ENCODE measurements at places on chromosomes 2 and 18.

- DNase-seq = no peak
These were observed 61.0 kb downstream of the ERBB4 start for GRCh38 chr2:212477571-212477970.

DNA sequence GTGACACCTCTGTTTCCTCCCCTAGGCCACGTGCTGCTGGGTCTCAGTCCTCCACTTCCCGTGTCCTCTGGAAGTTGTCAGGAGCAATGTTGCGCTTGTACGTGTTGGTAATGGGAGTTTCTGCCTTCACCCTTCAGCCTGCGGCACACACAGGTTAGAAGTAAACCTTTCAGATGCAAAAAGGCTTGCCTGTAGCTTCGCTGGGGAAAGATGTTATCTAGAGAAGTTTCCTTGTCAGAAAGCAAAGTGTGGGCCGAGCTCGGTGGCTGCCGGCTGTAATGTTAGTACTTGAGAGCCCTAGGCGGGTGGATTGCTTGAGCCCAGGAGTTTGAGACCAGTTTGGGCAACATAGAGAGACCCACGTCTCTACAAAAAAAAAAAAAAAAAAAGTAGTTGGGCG is 16.7 kb downstream of the IL1R2 start:
- DNase-seq = no peak

- DNase-seq = no peak
These were observed 31.5 kb upstream of the TMEM18 start for GRCh38 chr2:708667-709066.

DNA sequence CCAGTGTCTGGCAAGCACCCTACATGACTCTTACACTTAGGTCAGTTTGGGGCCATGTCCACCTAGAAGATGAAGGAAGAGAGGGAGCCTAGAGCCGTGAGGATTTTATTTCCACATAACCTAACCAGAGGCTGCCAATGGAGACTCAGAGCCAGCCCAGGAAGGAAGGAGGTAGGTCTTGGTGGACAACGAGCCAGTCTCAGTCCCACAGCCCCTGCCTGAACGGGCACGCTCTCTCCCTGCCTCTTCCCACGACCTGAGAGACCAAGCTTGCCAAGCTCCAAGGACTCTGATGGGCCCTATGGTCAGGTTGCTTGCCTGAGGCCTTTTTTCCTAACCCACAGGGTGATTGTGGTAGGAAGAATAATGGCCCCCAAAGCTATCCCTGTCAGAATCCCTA is 188.4 kb downstream of the TFCP2L1 start:
- no peak for DNase-seq

GRCh38 chr2:86793752-86794151 is 3.0 kb upstream of the CD8A start:
- DNase-seq = no peak

DNA sequence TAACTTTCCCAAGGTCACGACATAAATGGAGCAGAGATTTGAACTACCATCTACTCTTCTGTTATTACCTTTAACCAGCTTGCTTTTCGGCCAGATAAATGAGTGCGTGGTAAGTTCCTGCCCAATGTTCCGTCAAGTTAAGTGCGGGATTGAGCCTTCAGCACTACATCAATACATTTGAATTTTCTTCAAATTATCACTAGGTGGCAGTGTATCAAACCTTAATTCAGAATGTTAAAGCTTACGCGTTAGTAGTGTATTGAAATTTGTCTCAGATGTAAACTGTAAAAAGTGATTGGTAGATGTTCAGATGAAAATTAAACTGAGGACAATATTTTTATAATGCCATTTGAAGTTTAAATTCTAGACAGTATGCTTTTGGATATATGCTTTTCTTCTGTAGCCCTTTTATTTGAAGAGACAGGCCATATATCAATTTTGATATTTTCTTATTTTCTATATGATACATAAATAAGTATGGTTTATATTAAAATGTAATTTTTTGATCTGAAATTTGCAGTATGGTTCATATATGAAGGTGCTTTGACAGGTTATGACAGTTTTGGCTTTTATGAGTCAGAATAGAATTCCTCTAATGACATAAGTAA is 681.3 kb downstream of the ADCYAP1 start:
- peak; percentile 77 for DNase-seq

- no peak for DNase-seq
These were observed 50.4 kb downstream of the BOD1L2 start for GRCh38 chr18:57197261-57197660.

DNA sequence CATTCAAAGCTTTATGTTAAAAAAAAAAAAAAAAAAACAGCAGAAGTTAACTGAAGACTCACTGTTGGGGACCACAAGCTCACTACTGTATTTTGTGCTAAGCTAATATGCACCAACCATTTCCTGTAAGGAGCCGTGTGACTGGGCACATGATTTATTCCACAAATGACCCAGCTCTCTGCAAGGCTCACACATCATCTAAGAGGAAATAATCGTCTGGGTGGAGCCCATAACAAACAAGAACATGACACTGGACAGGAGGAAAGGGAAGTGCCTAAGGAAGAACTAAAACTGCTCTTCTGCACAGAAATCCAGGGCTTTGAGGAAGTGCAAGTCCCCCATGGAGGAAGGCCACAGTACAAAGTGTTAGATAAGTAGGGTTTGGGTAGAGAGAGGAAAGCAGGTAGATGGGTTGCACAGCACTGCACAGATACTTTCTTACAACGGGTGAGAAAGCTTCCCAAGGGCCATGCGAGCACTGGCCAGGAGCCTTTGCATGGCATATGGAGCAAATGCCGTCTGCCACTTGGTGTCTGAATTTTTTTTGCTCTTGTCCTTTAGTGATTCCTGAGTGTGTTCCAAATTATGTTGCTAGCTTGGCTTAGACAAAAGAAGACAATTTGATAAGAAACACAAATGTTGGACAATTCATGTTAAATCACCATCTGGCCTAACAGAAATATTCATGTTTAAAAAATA is 24.4 kb downstream of the NFE2L2 start:
- peak; percentile 87 for DNase-seq

GRCh38 chr2:180061085-180061484 is 54.0 kb upstream of the CWC22 start:
- DNase-seq = no peak

GRCh38 chr2:68390586-68390985 is 25.5 kb downstream of the PLEK start:
- no peak for DNase-seq

GRCh38 chr2:41101281-41101680 is 649.4 kb upstream of the SLC8A1 start:
- DNase-seq = no peak

- peak; percentile 40 for DNase-seq
These were observed 208.3 kb upstream of the FANCL start for GRCh38 chr2:58449286-58450010.

DNA sequence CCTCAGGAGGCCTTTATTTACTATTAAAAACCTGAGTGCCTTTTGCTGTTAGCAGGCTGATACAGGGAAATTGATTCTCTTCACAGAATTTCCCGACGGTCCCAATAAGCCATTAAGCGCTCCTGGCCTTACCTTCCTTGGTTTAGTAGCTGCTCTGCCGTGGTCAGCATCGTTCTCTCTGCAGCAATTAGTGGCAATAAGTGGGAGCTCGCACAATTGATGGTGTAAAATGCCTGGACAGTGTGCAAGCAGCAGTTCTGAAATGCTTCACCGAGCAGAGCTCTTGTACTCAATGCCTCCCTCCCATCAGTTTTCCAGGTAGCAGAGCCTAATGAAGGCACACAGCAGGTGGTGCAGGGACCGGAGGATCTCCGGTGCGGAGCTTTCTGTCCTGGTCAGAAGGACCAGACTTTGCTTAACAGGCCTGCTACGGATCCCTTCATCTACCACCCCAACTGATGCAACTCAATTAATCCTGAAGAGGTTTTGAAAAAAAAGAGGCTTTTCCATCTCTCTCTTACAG is 1.1 kb upstream of the LINC00305 start:
- no peak for DNase-seq

- no peak for DNase-seq
These were observed 448.9 kb upstream of the ETAA1 start for GRCh38 chr2:66948234-66948633.

GRCh38 chr2:12579018-12579417 is 137.7 kb upstream of the TRIB2 start:
- no peak for DNase-seq

- no peak for DNase-seq
These were observed 14.9 kb downstream of the ITGA6 start for GRCh38 chr2:172442072-172442895.

- DNase-seq = no peak
These were observed 150.4 kb downstream of the MTX2 start for GRCh38 chr2:176419591-176420071.

DNA sequence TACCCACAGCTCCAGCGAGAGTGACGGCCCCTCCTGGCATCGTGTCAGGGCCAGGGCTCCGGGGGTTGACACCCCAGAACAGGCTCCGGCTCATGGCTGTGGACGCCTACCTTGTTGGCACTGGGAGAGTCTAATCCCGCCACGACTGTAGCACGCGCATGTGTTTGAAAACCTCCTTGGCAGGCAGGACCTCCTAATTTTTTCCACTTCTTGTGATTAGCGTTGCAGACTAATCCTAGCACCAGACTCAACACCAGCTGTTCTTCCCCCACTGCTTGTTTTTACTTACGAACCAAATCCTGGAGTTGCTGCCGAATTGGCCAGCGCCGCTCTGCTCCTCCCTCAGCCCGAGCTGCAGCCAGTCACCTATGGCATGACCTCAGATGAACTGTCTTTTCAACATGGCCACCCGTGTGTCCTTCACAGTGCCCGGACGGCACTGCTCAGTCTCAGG is 110.7 kb downstream of the KLHL29 start:
- DNase-seq = no peak

GRCh38 chr2:204687776-204688175 is 142.5 kb downstream of the PARD3B start:
- no peak for DNase-seq

DNA sequence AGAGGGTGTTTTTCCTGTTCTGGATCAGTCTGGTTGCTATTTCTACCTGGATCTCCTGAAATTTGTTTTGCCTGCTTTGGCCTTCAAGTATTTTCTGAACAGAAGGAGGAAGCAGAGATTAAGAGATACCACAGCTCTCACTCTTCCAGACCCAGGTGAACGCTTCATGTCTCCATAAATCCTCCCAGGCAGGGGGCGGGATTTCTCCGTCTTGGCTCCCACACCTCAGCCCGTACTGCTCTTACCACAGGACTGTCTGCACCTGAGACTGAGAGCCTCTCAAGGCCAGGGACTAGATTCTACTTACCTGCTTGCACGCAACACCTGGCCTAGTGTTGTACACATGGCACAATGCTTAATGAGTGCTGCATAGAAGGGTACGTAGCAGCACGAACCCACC is 59.9 kb upstream of the LRPPRC start:
- DNase-seq = no peak

GRCh38 chr2:29829841-29830240 is 91.5 kb downstream of the ALK start:
- DNase-seq = no peak

DNA sequence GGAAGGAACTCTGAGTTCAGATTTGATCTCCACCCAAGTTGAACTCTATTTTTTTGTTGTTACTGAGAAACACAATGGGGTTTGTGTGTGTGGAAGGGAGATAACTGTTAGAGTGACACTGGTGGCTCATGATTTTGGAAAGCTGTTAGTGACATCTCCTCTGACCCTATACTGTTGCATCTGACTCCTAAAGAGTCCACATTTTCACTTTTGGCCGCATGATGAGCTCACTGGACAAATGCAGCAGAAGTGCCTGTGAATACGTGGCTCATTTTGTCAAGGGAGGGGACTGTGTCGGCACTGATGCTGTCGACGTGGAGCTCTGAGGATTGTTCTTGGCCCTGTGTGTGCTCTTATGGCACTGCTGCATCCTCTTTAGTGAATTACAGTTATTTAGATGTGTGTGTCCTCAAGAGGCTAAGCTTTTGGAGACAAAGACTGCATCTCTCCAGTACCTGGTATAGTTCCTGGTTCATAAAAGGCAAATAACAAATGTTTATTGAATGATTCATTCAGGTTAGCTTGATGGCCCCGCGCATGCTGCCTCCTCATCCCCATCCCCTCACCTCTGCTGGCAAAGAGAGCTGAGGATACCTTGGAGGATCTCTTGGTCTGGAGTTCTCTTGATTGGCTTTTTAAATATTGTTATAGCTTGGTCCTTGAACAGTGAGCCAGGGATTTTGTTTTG is 135.4 kb downstream of the PHLPP1 start:
- peak; percentile 81 for DNase-seq

GRCh38 chr18:40984856-40985255 is 970.2 kb upstream of the PIK3C3 start:
- no peak for DNase-seq

DNA sequence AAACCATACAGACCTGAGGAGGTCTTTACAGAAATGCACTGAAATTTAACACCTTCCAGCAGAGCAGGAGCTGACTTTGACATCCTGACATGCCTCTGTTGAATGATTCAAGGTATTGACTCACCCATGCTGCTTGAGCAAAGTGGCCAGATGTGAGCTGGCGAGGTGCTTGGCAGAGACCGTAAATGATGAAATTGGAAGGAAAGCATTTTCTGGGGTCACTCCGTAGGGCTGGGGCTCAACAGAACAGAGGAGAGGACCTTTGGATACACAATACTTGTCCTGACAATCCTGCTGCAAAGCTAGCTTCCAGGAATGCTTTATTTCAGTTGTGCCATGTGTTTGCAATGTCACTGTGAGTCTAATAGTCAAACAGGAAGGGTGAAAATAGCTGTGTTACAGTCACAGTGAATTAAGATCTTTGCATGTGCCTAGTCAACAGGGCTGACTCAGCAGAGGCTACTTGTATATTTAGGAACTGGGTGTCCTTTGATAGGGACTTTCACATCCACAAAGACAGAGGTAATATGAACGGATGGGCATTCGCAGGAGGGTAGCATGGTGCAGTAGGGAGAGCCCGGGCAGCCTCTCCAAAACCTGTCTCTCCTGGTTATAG is 31.6 kb upstream of the NCK2 start:
- no peak for DNase-seq

DNA sequence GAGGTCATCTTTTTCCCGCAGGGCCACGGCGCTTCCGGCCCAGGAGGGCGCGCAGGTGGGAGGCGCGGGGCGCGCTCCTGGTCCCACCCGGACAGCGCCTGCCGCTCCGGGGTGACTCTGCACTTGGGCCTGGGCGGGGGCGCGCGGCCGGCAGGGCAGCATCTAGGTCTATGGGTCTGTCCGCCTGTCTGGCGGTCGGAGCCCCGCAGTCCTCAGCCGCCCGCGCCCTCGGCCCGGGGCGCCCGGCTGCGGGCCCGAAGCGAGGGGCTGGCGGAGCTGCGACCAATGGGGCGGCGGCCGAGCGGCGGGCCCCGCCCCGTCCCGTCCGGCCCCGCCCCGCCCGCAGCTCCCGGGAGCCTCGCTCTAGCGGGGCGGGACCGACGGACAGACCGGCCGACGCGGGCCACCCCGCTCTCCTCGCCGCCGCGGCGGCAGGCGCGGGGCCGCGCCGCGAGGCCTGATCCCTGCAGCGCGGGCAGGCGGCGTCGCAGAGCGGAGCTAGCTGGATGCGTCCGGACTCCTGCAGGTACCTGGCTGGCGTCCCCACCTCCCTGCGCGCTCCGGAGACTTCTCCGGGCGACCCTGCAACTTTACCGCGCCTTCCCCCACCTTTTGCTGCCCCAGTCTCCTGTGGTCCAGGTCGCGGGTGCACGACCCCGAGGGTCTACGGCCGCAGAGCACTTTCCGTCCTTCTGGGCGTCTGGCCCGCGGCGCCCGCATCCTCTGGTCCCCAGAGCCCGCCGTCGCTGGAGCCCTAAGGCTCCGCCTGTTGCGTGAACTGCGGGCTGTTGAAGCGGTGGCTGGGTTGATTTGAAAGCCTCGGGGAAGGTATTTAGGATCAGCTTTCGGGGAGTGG is at the start of gene KCNS3:
TSS of gene KCNS3 (plus strand) at position 387 of the 856 bp plus-strand sequence. CDS start 52,342 bp downstream, outside the sequence.
- DNase-seq = peak; percentile 42
